Posterior vena cava (tissue), 2 donors: ENCODE measurements at places on chromosomes 12 and 14. TPM values are rescaled to one million over a fixed set of nuclear protein-coding genes. Genes with fewer than 3 reads are reported as not detected.

CMTM5 gene
- total RNA-seq = 0.57 TPM

DNA sequence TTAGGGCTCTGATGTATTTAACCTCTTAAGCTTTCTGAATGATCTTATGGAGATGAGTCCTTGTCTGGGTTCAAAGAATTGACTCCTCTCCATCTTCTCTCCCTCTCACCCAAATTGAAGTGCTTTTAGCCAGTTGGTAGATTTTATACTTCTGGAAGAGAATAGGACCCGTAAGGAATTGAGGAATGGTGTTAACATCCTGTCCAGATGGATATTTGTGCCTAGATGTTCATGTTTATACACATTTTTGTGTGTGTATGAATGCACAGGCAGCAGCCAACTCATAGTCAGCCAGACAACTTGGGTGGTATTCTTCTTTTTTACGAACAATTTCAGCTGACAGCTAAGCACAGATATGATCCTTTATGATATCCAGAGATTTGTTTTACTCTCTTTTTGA, 449.6 kb upstream of the RGS6 start:
- DNase-seq = no peak

DNA sequence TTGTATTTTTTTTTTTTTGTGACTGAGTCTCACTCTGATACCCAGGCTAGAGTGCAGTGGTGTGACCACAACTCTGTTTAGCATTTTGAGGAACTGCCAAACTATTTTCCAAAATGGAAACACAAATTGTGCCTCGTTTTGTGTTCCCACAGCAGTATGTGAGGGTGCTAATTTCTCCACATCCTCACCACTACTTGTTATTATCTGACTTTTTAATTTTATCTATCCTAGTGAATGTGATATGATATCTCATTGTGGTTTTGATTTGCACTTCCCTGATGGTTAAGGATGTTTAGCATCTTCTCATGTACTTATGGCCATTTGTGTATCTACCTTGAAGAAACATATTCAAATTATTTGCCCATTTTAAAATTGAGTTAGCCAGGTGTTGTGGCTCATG, 62.4 kb downstream of the SRGAP1 start:
- no peak for DNase-seq

- DNase-seq = no peak
These were observed 17.5 kb downstream of the GRIP1 start for GRCh38 chr12:66661357-66661756.

PIANP gene
- not detected for total RNA-seq

- DNase-seq = no peak
These were observed 295.9 kb downstream of the ZFP36L1 start for GRCh38 chr14:68497011-68497410.

- DNase-seq = no peak
These were observed 4.5 kb downstream of the NOP2 start for GRCh38 chr12:6563448-6564050.
